ENCODE measurements at places on chromosomes 4 and X. TPM values are rescaled to one million over a fixed set of nuclear protein-coding genes. Genes with fewer than 3 reads are reported as not detected.

LRRC66 gene
- not detected for total RNA-seq

STK26 gene
- under 0.01 TPM for total RNA-seq

DCLK2 gene
- total RNA-seq, result 1.2 TPM

PCDH7 gene
- total RNA-seq, result 0.20 TPM

F8A3 gene
- 0.44 TPM for total RNA-seq

SSX4 gene
- total RNA-seq, result not detected

All from lung microvascular endothelial cell (primary cell).